HepG2 (cell line): ENCODE measurements at places on chromosomes 13 and 19. TPM values are rescaled to one million over a fixed set of nuclear protein-coding genes. Genes with fewer than 3 reads are reported as not detected.

DNA sequence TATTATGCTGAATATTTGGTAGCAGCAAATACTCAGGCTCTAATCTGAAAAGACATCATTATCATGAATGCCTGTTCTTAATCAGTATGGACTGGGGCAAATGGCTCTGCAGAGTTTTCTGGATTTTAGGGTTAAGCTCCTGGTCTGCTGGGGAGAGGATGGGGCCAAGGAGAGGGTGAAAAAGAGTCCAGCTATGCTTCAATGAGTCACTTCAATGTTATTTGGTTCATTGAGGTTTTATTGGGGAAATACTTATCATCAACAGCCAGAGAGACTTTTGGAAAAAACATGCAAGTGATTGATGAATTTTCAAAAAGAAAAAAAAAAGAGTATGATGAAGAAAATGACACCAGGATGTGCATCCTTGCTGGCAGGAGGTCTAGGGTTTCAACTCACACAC, 278.3 kb downstream of the UQCRFS1 start:
- no peaks in the 10 kb centered on the region for H3K4me1 ChIP-seq
- H3K4me3 ChIP-seq, result no peak overlapping the region
- H3K27ac ChIP-seq, result no peak overlapping the region
- no peaks in the 10 kb centered on the region for H3K27me3 ChIP-seq
- DNase-seq, result no peak

- no peaks in the 10 kb centered on the region for H3K36me3 ChIP-seq
- H3K27me3 ChIP-seq, result no peaks in the 10 kb centered on the region
- no peak for DNase-seq
- no peak overlapping the region for H3K27ac ChIP-seq
- no peak overlapping the region for H3K4me3 ChIP-seq
These were observed 42.7 kb upstream of the MIR17HG start for GRCh38 chr13:91304741-91305140.

DNA sequence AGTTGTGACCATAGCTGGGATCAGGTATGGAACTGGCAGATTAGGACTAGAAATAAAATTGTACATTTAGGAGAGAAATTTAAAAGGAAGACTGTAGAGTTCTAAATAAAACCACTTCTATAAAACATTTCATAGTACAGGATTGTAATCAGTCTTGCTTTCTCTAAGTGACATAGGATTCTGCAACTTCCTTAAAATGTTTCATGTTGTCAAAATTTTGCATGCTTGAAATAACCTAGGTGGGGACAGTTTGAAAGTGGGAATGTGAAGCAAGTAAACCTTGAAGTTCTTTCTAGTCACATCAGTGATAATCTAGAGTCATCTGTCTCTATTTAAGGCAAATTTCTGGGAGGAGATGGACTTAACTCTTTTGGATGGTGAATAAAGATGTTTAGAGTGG, 6.7 kb downstream of the TM9SF2 start:
- H3K4me1 ChIP-seq, result peaks cover 42% of the 10 kb centered on the region
- peaks cover 6% of the 10 kb centered on the region for H3K36me3 ChIP-seq
- no peak for DNase-seq

- H3K36me3 ChIP-seq, result no peaks in the 10 kb centered on the region
- no peaks in the 10 kb centered on the region for H3K27me3 ChIP-seq
- H3K4me3 ChIP-seq, result no peak overlapping the region
- peak; percentile 54 for DNase-seq
- peaks cover 41% of the 10 kb centered on the region for H3K4me1 ChIP-seq
These were observed 5.5 kb downstream of the UPK1A start for GRCh38 chr19:35671818-35672217.

Gene KLK2
- not detected in 2 replicates for total RNA-seq

Gene PLVAP
- not detected in 2 replicates for total RNA-seq

DNA sequence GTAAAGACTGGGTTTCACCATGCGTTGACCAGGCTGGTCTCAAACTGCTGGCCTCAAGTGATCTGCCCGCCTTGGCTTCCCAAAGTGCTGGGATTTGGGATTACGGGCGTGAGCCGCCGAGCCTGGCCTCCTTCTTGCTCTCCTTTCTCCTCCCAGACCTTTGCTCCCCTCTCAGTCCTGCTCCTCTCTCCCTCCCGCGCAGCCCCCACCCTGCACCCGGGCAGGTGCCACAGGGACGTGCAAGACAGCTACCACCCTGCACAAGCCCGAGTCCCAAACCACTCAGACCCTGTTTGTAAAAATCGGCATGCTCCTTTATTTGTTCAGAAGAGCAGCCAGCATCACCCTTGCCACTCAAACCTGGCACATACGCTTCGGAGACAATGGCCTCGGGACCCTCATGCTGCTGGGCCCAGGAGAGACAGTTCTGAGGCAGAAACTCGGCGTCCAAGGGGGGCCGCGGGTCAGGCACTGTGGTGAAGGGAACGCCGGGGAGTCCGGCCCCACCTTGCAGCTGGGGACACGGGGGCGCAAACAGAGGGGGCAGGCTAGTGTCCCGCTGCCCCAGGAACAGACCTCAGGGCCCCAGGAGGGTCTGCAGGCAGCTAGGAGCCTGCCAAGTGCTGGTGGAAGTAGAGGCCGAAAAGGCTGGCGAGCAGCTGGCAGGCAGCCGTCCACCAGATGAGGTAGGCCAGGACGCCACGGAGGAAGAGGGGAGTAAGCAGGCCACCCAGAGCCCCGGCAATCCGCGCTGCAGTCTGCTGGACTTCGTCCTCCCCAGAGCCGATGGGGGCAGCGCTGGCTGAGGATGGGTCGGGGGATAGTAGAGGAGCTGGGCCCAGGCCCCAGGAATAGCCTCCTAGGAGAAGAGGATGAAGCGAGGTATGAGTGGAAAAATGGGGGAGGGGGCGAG, 18.7 kb downstream of the TMEM161A start:
- H3K4me3 ChIP-seq, result no peak overlapping the region
- no peaks in the 10 kb centered on the region for H3K27me3 ChIP-seq
- H3K27ac ChIP-seq, result no peak overlapping the region
- DNase-seq, result no peak
- H3K4me1 ChIP-seq, result peaks cover 13% of the 10 kb centered on the region

Gene TMEM205
- 22.8 and 45.5 TPM in 2 replicates for total RNA-seq

GRCh38 chr19:10418235-10418484, 2.2 kb upstream of the PDE4A start:
- H3K27ac ChIP-seq, result no peak overlapping the region
- DNase-seq, result no peak
- peaks cover 39% of the 10 kb centered on the region for H3K4me1 ChIP-seq
- no peaks in the 10 kb centered on the region for H3K36me3 ChIP-seq
- peaks cover 56% of the 10 kb centered on the region for H3K27me3 ChIP-seq

Gene C3
- total RNA-seq, result 700 and 1,455 TPM in 2 replicates

Gene CEACAM3
- not detected in 2 replicates for total RNA-seq

GRCh38 chr13:36377826-36378468, 31.8 kb upstream of the SPART start:
- H3K36me3 ChIP-seq, result no peaks in the 10 kb centered on the region
- no peaks in the 10 kb centered on the region; the same call in 1 of the 2 replicates for H3K4me1 ChIP-seq
- H3K27ac ChIP-seq, result no peak overlapping the region
- H3K4me3 ChIP-seq, result no peak overlapping the region
- no peaks in the 10 kb centered on the region; the same call in 1 of the 2 replicates for H3K27me3 ChIP-seq

DNA sequence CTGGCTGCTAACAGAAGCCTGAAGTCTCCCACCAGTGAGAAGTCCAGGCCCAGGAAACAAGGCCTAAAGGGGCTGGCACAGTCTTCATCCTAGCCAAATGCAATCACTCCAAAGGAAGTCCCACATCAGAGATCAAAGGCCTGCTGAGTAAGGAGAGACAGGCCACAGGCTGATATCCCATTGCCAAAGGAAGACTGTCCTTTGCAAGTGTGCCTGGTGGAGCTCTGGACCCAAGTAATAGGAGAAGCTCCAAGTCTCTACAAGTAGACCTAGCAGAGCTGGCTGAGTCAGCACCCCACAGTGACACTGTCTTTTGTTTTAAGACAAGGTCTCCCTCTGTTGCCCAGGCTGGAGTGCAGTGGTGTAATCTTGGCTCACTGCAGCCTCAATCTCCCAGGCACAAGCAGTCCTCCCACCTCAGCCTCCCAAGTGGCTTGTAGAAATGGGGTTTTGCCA, 4.5 kb downstream of the DBP start:
- H3K27me3 ChIP-seq, result no peaks in the 10 kb centered on the region
- peaks cover 65% of the 10 kb centered on the region for H3K4me1 ChIP-seq
- no peak overlapping the region for H3K4me3 ChIP-seq
- no peaks in the 10 kb centered on the region for H3K36me3 ChIP-seq
- peak overlapping the region; percentile 90 for H3K27ac ChIP-seq

- no peak overlapping the region for H3K4me3 ChIP-seq
- no peak overlapping the region for H3K27ac ChIP-seq
- H3K27me3 ChIP-seq, result peaks cover 6% of the 10 kb centered on the region; the same call in 1 of the 3 replicates
- no peak for DNase-seq
These were observed 351.7 kb upstream of the ARGLU1 start for GRCh38 chr13:106919638-106920037.

- H3K27me3 ChIP-seq, result no peaks in the 10 kb centered on the region
- no peak for DNase-seq
- peaks cover 16% of the 10 kb centered on the region for H3K36me3 ChIP-seq
- H3K4me3 ChIP-seq, result no peak overlapping the region
These were observed 15.3 kb downstream of the COLGALT1 start for GRCh38 chr19:17570791-17571190.

- peaks cover 63% of the 10 kb centered on the region for H3K4me1 ChIP-seq
- peaks cover 1% of the 10 kb centered on the region; the same call in 1 of the 2 replicates for H3K36me3 ChIP-seq
- DNase-seq, result peak; percentile 50
- no peaks in the 10 kb centered on the region for H3K27me3 ChIP-seq
- peak within 1 kb of the TSS; percentile 93 for H3K4me3 ChIP-seq
These were observed at the start of gene MIER2 for GRCh38 chr19:344625-345319. MIER2 (minus strand) TSS chr19:344796; CDS start chr19:344782, 14 bp downstream.

Gene ZFP36
- 0.81 and 1.7 TPM in 2 replicates for total RNA-seq

- no peaks in the 10 kb centered on the region for H3K4me1 ChIP-seq
- H3K27ac ChIP-seq, result no peak overlapping the region
- no peak for DNase-seq
- H3K27me3 ChIP-seq, result peaks cover 19% of the 10 kb centered on the region; the same call in 1 of the 3 replicates
- no peak overlapping the region for H3K4me3 ChIP-seq
- H3K36me3 ChIP-seq, result no peaks in the 10 kb centered on the region
These were observed 356.5 kb downstream of the NALCN start for GRCh38 chr13:101059793-101060192.

DNA sequence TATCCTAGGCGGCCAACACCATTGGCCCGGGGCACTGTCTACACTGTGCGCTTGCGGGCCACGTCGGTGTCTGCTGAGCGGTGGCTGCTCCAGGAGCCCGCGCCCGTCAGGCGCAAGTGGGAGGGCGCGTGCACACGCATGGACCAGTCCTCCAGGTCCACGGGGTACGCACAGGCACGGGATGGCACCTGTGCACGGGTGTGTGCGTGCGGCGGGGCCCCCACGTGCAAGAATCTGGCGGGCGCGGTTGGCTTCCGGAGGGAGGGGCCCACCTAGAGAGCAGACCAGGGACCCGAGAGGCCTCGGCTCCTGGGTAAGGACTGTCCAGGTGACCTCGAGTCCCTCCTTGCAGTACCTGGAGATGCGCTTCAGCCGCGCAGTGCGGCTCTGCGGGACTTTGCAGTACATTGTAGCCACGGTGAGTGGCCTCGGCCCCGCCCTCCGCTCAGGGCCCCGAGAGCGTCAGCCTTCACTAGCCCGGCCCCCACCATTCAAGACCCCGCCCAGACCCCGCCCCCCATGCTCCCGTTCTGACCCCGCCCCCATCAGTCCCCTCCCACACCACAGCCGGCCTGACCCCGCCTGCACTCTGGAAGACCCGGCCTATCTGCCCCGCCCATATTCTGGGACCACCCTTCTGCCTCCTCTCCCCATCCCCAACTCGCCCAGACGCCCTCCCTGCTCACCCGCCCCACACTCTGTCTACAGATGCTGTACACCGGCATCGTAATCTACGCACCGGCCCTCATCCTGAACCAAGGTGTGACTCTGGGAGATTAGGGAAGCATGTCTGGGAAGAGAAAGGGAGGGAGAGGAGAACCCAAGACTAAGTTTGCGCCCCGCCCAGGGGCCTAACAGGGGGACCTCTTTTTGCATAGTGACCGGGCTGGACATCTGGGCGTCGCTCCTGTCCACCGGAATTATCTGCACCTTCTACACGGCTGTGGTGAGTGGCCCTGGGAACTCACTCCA, 2.3 kb downstream of the SLC5A5 start:
- H3K27ac ChIP-seq, result no peak overlapping the region
- no peak for DNase-seq
- H3K36me3 ChIP-seq, result no peaks in the 10 kb centered on the region
- peaks cover 33% of the 10 kb centered on the region for H3K27me3 ChIP-seq

Gene FBXO27
- 0.15 and 0.49 TPM in 2 replicates for total RNA-seq

GRCh38 chr19:40163541-40164129, 27.6 kb upstream of the MAP3K10 start:
- no peaks in the 10 kb centered on the region for H3K27me3 ChIP-seq
- peaks cover 29% of the 10 kb centered on the region for H3K4me1 ChIP-seq
- no peak overlapping the region for H3K4me3 ChIP-seq
- no peak for DNase-seq

GRCh38 chr19:34325981-34326787, 38.8 kb upstream of the GPI start:
- peaks cover 9% of the 10 kb centered on the region for H3K4me1 ChIP-seq
- peaks cover 21% of the 10 kb centered on the region for H3K36me3 ChIP-seq
- H3K4me3 ChIP-seq, result no peak overlapping the region
- no peaks in the 10 kb centered on the region; the same call in 1 of the 2 replicates for H3K27me3 ChIP-seq
- DNase-seq, result no peak
